Spinal cord (tissue), 10 donors: ENCODE measurements at places on chromosomes 3 and 15. TPM values are rescaled to one million over a fixed set of nuclear protein-coding genes. Genes with fewer than 3 reads are reported as not detected.

The OSBPL10 gene
- total RNA-seq, result 6.2 TPM

The NR2E3 gene
- 0.72 TPM for total RNA-seq

The CSPG4 gene
- total RNA-seq, result 19.7 TPM

The MYL3 gene
- total RNA-seq, result 5.8 TPM

The GRAMD2A gene
- 1.8 TPM for total RNA-seq

The RLBP1 gene
- 3.6 TPM for total RNA-seq

The ZBED2 gene
- not detected for total RNA-seq

The GPX1 gene
- 168 TPM for total RNA-seq

The PLA2G4D gene
- total RNA-seq, result 0.10 TPM

The ROPN1 gene
- total RNA-seq, result not detected

The SNRPN gene
- 305 TPM for total RNA-seq

The GSK3B gene
- 113 TPM for total RNA-seq

The CD96 gene
- 0.59 TPM for total RNA-seq

The P3H2 gene
- 7.5 TPM for total RNA-seq

The AGBL1 gene
- 0.55 TPM for total RNA-seq

The CNOT10 gene
- total RNA-seq, result 36.2 TPM

The GOLGA6L9 gene
- total RNA-seq, result 4.3 TPM

The TGM5 gene
- total RNA-seq, result not detected

The BCL2A1 gene
- total RNA-seq, result 9.7 TPM

The SH2D7 gene
- total RNA-seq, result not detected

The MFAP1 gene
- total RNA-seq, result 25.6 TPM

The ACVR2B gene
- 16.5 TPM for total RNA-seq

The STRIT1 gene
- total RNA-seq, result not detected

The SLC28A1 gene
- 0.22 TPM for total RNA-seq

The MOBP gene
- 433 TPM for total RNA-seq

The ACOX2 gene
- total RNA-seq, result 33.3 TPM

The C3orf85 gene
- total RNA-seq, result not detected

The GOLGB1 gene
- total RNA-seq, result 53.9 TPM

The NAA80 gene
- 12.8 TPM for total RNA-seq

The ESYT3 gene
- total RNA-seq, result 4.9 TPM

The MFSD1 gene
- 70.7 TPM for total RNA-seq

The CLDN1 gene
- total RNA-seq, result 9.9 TPM

The GADL1 gene
- 0.61 TPM for total RNA-seq

The PLSCR5 gene
- total RNA-seq, result 2.9 TPM

The FBXL2 gene
- total RNA-seq, result 34.1 TPM

The MAP6D1 gene
- 17.1 TPM for total RNA-seq

The LEKR1 gene
- total RNA-seq, result 1.8 TPM

The LNP1 gene
- total RNA-seq, result 8.3 TPM
